ENCODE measurements at places on chromosomes 6 and 20.
A peak's percentile ranks its signal among the peaks of the same experiment; 100 is the strongest.

DNA sequence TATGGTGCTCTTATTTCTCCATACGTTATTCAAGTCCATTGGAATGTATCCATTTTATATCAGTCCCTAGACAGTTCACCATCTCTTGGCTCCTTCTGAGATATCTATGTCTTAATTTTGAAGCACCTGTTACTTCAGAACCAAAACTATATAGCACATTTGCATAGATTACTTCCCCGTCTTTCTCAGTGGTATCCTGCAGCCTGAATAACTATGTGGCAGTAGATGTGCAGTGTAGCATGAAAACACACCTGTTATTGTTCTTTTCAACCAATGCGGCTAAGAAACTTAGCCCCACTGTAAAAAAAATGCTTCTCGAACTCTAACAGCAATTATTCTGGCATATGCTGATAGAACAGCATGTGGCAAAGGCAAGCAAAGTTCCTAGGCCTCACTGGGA, 1184.4 kb upstream of the ADGRB3 start:
- no peak for DNase-seq

- no peak for DNase-seq
Observed at GRCh38 chr6:143758551-143758950, 80.8 kb downstream of the PHACTR2 start.

GRCh38 chr6:169171951-169172350, 81.7 kb downstream of the THBS2 start:
- no peak for DNase-seq

GRCh38 chr20:48298433-48298832, 513.2 kb upstream of the SULF2 start:
- no peak for DNase-seq

GRCh38 chr6:53239526-53239925, 90.9 kb upstream of the GCM1 start:
- no peak for DNase-seq

GRCh38 chr20:6940048-6940447, 172.6 kb downstream of the BMP2 start:
- peak; percentile 18 for DNase-seq

DNA sequence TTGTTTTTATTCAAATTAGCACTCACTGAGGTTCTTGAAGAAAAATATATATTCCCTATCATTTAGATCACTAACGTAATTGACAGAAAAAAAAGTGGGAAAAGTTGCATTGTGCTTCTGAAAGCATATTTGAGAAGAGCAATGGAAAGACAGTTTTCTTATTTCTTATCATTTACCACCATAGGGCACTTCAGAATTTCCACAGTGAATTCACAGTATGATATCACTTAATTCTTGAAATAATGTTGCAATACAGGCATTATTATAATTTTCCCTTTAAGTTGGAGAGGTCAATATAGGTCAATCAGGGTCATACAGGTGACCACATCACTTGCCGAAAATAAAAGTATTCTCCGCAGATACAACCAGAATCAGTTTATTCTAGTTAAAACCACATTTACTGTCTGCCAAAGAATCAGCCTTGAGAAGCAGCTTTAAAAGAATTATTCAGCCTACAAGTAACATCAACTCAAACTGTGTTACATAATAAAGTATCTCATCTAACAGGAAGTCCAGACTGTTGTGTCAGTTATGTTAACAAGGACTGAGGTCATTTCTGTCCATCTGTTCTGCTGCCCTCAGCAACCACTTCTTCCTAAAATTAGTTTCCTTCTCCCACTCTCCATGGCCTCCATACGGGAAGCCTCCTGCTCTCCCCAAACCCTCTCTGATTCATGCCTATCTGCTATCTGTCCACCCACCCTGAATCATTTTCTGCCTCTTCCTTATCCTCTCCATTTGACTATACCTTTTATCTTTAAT, 121.2 kb downstream of the SIM1 start:
- no peak for DNase-seq

DNA sequence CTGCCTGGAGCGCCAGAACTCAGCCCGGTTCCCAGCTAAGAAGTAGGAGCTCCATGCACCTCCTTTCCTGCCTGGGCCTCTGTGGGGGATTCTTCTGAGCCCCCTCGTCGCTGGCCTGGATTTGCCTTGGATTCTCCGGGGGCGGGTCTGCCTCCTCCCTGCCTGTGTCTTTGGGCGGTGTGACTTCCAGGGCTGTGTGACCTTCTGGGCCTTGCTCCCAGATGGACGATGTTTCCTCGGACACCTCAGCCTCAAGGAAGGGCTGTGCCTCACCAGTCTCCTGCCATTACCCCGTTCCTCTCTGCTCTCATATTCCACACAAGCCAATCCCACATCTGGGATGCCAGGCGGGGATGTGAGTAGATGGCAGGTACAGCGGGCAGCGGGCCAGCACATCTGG, 76.8 kb downstream of the ERMARD start:
- no peak for DNase-seq

GRCh38 chr20:51639206-51639832, 96.8 kb upstream of the NFATC2 start:
- DNase-seq: peak; percentile 76

DNA sequence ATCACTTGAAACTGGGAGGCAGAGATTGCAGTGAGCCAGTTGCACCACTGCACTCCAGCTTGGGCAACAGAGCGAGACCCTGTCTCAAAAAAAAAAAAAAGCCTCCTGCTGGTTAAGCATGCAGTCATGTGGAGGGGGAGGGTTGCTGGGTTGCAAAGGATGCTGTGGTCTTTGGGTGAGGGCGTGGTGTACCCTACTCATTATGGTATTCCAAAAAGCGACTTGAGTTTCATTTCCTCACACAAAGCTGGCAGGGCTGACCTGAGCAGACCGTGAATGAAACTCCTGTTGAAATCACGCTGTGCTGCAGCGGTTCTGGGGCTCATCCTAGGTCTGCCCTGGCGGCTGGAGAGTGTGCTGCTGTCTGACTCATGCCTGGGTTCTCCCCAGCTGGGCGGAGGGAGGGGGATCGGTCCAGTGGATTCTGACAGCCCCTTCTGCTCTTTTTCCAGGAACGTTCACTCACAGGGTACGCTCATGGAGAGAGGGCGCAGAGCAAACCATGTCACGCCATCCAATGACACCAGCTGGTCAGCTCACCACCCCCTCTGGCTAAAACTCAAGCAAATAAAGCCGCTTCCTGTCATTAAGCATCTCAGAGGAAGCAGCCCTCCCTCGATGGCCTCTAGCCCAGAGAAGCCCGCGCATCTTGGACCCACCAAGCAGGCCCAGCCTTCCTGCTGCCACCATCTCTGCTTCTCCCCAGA, 166.2 kb downstream of the SCML4 start:
- no peak for DNase-seq

DNA sequence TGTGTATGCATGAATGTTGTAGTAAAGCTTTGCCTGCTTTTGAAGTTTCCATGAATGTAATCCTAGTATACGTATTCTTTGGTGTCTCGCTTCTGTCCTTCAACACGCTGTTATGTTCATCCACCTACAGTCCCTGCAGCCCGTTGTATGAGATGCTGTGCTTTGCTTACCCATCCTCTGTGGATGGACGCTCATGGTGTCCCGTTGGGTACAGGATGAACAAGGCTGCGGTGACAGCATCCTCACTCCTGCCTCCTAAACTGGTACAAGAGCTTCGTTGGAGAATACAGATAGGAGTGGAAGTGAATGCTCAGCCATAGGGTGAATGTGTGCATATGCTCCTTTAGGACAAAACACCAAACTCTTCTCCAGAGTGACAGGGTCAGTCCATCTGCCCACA, 366.2 kb downstream of the ZFAND3 start:
- DNase-seq: no peak

- DNase-seq: no peak
Observed at GRCh38 chr20:3925899-3926638, 36.9 kb downstream of the PANK2 start.

DNA sequence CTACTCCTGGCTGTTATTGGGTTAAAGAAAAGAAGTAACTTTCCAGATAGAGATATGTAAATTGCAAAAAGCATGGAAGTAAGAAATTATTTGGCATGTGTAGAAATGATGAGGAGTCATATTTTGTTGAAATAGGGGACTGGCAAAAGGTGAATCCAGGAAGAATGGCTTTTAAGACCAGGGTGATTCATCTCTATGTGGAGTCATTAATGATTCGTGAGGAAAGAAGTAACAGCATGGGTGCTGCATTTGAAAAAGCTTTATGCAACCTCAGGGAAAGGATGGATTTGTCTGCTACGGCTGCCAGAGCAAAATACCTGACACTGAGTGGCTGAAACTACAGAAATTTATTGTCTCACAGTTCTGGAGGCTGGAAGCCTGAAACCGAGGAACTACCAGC, 14.8 kb upstream of the SYNE1 start:
- DNase-seq: no peak

DNA sequence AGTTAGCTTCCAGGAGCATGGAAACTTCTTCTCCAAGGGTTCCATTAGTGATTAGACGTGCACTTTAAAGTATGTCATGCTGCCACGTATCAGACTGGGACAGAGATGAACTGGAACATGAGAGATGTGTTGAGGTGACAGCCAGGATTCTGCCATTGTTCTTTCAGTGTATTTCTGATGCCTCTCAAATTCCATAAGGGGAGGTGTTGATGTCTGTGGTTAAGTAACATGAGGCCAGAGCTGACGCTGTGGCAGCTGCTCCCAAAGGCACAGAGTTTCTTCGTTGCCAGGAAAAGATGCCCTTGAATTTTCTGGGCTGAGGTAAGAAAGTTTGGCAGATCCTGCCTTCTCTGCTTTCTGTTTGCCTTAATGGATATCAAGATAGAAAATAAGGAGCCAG, 63.5 kb downstream of the TRMT6 start:
- DNase-seq: no peak

GRCh38 chr6:81704700-81705099, 47.8 kb downstream of the TENT5A start:
- no peak for DNase-seq

- no peak for DNase-seq
Observed at GRCh38 chr6:30687659-30688431, 1.4 kb upstream of the PPP1R18 start.

GRCh38 chr6:75349262-75349984, 64.8 kb upstream of the TMEM30A start:
- no peak for DNase-seq

GRCh38 chr6:63571361-63572043, 778 bp upstream of the LOC128125822 start:
- peak; percentile 76 for DNase-seq

DNA sequence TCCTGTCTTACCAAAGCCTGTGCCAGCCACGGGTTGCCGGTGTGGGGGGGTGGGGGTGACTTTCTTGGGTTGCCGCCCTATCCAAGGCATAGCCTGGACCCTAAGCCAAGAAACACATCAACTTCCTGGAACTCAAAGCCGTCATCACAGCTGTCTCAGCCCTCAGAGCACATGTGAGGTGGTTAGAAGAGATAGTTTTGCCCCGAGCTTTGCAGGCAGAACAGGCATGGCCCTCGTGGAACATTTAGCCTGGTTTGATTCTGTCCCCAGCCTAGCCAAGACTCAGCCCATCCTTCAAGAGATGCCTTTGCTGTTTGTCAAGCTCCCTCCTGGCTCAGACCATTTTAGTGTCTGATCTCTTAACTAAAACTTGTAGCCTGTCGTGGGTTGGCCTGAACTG, 64.9 kb downstream of the RREB1 start:
- DNase-seq: peak; percentile 28

GRCh38 chr6:93581371-93581770, 162.0 kb upstream of the EPHA7 start:
- DNase-seq: no peak

DNA sequence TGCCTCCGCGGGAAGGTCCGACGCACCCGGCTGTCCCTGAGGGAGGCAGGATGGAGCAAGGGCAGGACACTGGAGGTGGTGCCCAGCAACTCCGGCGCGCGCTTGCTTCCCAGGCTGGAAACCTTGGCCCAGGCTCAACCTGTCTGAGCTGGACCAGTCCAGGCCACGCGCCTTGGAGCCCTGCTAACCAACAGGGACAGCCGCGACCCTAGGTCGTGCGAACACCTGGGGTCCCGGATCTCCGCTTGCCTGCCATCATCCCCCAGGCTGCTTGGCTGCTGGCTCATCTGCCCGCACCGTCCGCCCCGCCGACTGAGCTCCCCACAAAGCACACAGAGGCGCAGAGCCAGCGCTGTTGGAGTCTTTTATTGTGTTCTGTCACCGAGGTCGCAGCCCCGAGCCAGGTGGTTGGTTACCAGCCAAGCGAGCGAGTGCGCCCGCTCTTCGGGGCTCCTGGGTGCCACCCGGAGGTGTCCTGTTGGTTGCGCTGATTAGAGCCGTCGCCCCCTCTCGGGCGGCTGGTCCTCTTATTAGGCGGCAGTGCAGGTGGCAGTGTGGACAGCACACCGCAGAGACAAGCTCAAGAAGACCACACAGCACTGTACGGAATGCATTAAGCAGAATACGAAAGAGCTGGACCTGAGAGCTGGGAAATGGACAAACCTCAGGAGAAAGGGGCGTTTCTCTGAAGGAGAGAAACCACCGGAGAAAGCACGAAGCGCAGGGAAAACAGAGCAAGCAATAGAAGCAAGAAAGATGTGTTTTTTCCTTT, 3.8 kb downstream of the COL12A1 start:
- DNase-seq: no peak

DNA sequence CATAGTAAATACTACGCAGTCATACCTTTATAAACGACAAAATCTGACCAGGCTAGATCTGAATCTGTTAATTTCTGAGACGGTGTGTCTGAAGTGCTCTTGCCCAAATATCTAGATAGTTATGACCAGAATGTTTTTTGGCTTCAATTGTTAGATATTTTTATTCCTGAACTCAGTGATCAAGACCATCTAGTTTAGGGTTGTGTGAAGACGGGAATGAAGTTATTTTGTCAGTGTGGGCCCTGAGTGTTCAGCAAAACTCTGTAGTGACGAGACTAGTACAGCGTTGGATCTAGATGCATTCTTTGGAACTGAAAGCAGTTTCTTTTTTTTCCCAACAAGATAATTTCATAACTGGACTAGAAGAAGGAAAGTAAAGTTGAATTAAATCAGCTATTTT, 3.1 kb downstream of the STXBP5 start:
- no peak for DNase-seq

DNA sequence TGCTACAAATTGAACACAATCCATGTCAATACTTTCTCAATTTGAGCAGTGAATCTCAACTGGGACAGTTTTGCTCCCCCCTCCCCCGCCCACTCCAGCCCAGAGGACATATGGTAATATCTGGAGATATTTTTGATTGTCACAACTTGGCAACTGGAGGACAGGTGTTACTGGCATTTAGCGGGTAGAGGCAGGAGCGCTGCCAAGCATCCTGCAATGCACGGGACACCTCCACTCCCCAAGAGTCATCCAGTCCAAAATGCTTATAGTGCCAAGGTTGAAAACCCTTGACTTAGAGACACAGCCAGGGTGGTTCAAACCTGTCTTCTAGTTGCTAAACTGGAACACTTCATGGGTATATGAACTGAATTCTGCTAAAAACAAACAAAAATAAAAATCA, 26.9 kb upstream of the LRRC1 start:
- no peak for DNase-seq

GRCh38 chr6:31396422-31397152, 6.8 kb upstream of the MICA start:
- peak; percentile 72 for DNase-seq

- DNase-seq: no peak
Observed at GRCh38 chr6:135301304-135301703, 120.2 kb downstream of the MYB start.

GRCh38 chr6:137666202-137666774, 172.1 kb upstream of the OLIG3 start:
- no peak for DNase-seq
